Left ventricle myocardium inferior (tissue), 1 donor: ENCODE measurements at places on chromosomes 5 and 9. TPM values are rescaled to one million over a fixed set of nuclear protein-coding genes. Genes with fewer than 3 reads are reported as not detected.

Gene SPATA6L
- total RNA-seq = 0.96 TPM

Gene PCDHA6
- not detected for total RNA-seq

Gene ROPN1L
- 0.38 TPM for total RNA-seq

Gene LIX1
- not detected for total RNA-seq

Gene LECT2
- total RNA-seq = not detected

Gene KCNN2
- total RNA-seq = 7.2 TPM

Gene CENPK
- total RNA-seq = 0.38 TPM

Gene ECM2
- 7.2 TPM for total RNA-seq

Gene PCDHA1
- not detected for total RNA-seq

DNA sequence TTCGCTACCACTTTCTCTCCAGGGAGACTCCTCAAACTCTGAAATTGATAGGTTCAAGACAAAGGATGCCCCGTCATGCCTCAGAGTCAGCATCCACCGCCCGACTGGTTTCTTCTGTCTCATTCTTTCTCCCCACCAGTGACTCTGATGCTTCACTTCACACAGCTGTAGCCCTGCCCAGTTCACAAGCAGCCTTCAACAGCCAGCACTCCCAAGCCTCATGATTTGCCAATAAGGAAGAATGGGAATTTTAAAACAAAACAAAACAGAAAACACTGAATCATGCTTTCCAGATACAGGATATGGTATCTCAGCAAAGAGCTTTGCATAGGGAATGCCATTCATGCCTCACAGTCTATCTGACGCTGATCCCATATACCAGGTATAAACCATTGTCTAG lies 371.2 kb upstream of the RORB start:
- H3K4me1 ChIP-seq = no peaks in the 10 kb centered on the region
- no peak overlapping the region for H3K27ac ChIP-seq
- H3K27me3 ChIP-seq = no peaks in the 10 kb centered on the region
- H3K4me3 ChIP-seq = no peak overlapping the region
- DNase-seq = no peak

DNA sequence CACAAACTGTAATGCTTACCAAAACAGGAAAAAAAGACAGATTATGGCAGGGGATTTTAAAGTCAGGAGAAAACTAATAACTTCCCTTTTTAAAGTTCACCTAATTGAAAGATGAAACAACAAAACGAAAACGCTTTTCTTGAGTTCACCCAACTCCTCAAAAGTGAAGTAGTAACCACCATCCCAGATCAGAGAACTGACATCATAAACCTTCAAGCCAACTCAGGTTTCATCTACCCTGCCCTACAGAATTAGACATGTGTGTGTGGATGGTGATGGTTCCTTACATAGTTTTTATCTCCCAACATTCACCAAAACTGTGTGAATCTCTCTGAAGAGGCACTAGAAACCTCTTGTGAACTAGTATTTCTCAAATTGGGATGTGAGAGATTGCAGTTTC lies 195.2 kb upstream of the PTGER4 start:
- H3K36me3 ChIP-seq = no peaks in the 10 kb centered on the region
- H3K4me3 ChIP-seq = no peak overlapping the region
- DNase-seq = no peak
- no peaks in the 10 kb centered on the region for H3K4me1 ChIP-seq

GRCh38 chr5:176806137-176806536 lies 4.2 kb upstream of the UNC5A start:
- H3K4me3 ChIP-seq = no peak overlapping the region
- DNase-seq = no peak
- H3K27me3 ChIP-seq = peaks cover 89% of the 10 kb centered on the region
- H3K36me3 ChIP-seq = no peaks in the 10 kb centered on the region
- no peak overlapping the region for H3K27ac ChIP-seq

- H3K27ac ChIP-seq = no peak overlapping the region
- H3K4me3 ChIP-seq = no peak overlapping the region
- no peaks in the 10 kb centered on the region for H3K4me1 ChIP-seq
- no peak for DNase-seq
These were observed 208.7 kb upstream of the RAI14 start for GRCh38 chr5:34447424-34447823.

DNA sequence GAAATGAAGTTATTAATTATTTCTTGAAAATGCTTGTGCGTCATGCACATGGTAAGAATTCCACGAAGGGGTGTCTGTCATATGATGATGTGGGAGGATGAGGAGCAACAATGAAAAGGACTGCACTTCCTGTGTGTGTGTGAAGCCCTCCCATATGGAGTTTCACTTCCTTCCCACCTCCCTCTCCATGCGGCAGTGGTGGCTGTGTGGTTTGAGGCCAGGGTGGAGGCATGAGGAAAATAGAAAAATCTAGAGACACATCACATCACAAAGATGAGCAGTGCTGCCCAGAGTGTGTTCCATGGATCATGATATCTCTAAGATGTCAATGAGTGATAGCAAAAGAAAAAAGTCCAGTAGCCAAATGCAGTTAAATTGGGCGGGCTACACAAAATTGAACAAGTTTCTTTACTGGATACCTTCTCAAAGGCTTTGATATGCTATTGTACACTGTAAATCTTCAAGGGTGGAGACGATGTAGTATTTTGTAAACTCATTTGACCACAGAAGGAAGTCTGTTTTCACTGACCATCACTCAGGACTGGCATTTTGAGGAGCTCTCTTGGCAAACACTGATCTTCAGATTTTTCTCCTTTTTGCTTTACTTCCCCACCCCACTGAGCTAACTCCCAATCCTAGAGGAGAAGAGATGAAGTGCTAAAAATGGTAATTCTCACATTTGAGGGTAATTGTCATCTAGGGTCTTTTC lies 55.7 kb upstream of the EQTN start:
- H3K4me3 ChIP-seq = no peak overlapping the region
- DNase-seq = no peak

DNA sequence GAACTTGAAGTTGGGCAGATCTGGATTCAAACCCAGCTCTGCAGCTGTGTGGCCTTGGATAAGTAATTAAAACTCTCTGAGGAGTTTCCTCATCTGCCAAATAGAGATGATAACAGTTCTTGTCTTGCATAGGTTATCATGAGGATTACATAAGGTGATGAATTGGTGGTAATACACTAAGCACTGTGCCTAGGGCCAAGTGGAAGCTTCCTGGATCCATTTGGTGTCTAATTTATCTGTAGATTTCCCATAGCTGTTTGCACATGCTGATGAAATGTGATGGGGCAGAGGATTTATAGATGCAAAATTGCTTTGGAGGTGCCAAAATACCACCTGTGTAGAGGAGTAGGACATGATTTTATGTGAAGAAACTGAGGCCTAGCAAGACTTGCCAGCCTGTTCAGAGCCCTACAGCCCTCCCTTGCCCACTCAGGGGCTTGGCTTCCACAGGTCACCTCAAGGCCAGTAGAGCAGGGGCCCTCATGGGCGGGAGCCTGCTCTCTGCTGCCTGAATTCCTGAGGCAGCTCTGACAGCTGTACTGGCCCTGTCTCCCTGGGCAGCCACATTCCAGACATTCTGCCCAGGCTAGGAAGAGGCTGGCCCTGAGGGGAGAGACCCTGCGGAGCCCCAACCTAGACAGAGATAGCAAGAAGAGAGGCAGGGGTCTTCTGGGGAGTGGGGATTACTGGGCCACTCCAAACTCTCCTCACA lies 5.9 kb upstream of the FAT2 start:
- H3K36me3 ChIP-seq = no peaks in the 10 kb centered on the region
- H3K27me3 ChIP-seq = no peaks in the 10 kb centered on the region
- no peak overlapping the region for H3K4me3 ChIP-seq
- DNase-seq = peak; percentile 20

GRCh38 chr9:123527981-123528380 lies 172.0 kb downstream of the CRB2 start:
- no peak for DNase-seq
- H3K27me3 ChIP-seq = no peaks in the 10 kb centered on the region
- peaks cover 4% of the 10 kb centered on the region for H3K36me3 ChIP-seq
- H3K27ac ChIP-seq = no peak overlapping the region

DNA sequence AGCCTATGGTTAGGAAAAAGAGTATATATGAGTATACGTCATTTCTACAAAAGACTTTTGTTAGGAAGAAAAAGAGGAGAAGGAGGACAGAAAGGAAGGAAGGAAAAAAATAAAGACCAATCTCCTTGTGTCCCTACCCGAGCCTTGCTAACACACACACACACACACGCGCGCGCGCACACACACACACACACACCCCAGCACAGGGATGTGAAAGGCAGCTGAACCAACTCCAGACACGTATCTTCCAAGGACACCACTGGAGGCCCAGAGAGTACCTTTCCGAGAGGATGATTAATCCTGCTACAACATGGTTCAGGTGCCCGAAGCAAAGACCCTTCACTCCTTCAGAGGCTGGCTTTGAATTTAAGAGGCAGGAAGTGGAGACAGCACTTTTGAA lies 56.9 kb upstream of the GALNT10 start:
- DNase-seq = no peak
- H3K4me1 ChIP-seq = peaks cover 27% of the 10 kb centered on the region
- H3K4me3 ChIP-seq = no peak overlapping the region

DNA sequence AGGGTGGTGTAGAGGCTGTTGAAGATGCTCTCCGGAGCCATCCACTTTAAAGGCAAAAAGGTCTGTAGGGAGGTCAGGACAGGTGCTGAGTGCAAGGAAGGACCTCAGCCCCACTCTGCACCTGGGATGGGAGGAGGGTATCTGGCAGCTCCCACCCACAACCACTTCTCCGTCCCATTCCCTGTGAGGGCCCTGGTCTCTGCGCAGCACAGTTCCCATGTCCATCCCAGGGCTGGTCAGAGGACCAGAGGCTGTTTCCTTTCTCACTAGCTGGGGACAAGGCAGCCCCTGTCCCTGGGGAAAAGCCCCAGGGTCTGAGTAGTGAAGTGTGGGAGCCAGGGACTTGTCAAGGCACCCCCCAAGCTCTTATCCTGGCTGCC lies 33.7 kb upstream of the CSF1R start:
- no peak for DNase-seq
- no peak overlapping the region for H3K4me3 ChIP-seq
- no peak overlapping the region for H3K27ac ChIP-seq
- H3K27me3 ChIP-seq = no peaks in the 10 kb centered on the region

DNA sequence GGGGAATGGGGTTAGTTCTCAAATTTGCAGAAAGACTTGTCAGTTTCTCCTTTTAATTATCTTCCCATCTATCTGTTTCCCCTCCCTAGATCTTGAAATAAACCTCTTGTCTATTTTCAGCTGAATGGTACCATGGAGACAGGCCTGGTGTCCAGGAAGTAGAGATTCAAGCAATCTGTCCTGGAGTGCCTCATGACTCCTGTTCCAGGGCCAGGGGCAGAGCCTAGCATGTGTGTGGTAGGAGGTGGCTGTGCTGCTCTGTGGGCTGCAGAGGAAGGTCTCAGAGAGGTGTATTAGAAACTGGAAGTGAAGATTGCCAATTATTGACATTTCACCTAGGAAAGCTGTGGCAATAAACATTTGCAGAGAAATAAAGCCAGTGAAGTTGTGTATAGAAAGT lies 175.8 kb upstream of the ATP10B start:
- H3K36me3 ChIP-seq = no peaks in the 10 kb centered on the region
- DNase-seq = no peak

GRCh38 chr5:127652952-127653611 lies 4.2 kb downstream of the CTXN3 start:
- no peak overlapping the region for H3K4me3 ChIP-seq
- no peak for DNase-seq
- no peak overlapping the region for H3K27ac ChIP-seq
- peaks cover 14% of the 10 kb centered on the region for H3K4me1 ChIP-seq
- H3K36me3 ChIP-seq = no peaks in the 10 kb centered on the region
- H3K27me3 ChIP-seq = no peaks in the 10 kb centered on the region

DNA sequence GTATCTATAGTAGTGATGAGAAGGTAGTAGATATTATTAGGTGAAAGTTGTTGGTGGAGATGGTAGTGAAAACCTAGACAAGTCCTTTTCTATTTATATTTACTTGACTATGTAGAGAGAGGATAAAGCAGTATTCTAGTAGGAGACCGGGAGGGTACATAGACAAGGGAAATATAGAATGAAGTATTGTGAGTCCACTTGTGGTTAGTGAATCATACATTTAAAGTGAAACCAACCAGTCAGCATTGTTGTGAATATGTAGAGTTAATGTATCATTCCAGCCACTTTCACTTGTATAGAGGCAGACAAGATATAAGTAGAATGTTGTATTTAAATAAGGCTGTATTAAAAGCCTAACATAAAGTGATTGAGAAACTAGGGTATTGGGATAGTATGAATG lies 1711.3 kb upstream of the ACO1 start:
- H3K27me3 ChIP-seq = no peaks in the 10 kb centered on the region
- no peak for DNase-seq
- H3K36me3 ChIP-seq = no peaks in the 10 kb centered on the region
- no peak overlapping the region for H3K27ac ChIP-seq
- H3K4me1 ChIP-seq = no peaks in the 10 kb centered on the region
- no peak overlapping the region for H3K4me3 ChIP-seq

DNA sequence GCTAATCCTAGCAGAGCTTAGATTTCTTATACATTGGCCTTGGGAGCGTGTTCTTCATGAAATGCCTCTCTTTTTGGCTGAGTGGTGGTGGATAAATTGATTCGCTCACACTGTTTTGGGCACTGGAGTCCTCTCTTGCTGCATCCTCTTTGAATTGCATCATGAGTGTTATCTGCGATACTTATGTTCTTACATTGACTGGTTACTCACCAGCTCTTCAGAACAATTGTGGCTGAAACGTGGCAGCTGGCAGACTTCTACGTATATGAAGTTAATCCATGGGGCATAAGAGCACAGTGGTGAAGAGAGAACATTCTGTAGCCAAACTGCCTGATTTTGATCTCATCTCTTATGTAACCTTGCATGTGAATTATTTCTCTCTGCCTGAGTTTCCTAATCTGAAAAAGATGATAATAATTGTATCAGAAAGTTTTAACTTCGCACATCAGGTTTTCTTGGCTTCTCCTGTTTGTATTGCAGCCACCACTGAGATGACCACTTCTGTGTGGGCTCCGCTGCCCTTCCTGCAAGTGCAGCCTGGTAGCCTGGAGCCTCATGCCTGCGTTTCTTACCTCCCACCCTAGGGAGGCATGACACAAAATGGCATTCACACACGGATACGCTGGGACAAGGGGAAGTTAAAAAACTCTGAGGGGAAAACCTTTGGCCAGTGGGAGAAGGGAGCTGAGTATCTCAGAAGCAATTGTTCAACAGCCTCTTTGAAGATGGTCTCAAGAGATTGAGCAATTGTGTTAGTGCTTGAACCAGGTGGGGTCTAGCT lies 295.2 kb downstream of the ARHGAP26 start:
- no peaks in the 10 kb centered on the region for H3K27me3 ChIP-seq
- peaks cover 21% of the 10 kb centered on the region for H3K36me3 ChIP-seq
- peak overlapping the region; percentile 86 for H3K27ac ChIP-seq
- H3K4me1 ChIP-seq = peaks cover 72% of the 10 kb centered on the region
- H3K4me3 ChIP-seq = no peak overlapping the region

DNA sequence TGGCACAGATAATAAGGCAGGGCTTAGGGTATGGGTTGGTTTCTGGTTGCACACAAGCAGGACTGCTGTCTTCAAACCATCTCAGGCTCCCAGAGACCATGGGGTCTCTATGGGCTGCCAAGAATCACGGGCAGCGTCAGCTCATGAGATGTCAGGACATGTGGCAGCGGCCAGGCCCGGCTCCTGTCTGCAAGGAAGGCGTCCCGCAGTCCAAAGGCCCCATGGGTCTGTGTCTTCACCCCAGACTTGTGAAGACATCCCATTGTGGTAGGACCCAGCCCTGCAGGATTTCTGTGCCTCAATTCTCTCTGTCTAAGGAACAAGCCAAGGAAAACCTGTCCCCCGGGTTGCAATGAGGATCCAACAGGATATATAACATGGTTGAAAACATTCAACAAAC lies 32.6 kb downstream of the IPPK start:
- no peak for DNase-seq
- no peaks in the 10 kb centered on the region for H3K27me3 ChIP-seq
- H3K4me3 ChIP-seq = no peak overlapping the region
- H3K36me3 ChIP-seq = peaks cover 99% of the 10 kb centered on the region
- no peak overlapping the region for H3K27ac ChIP-seq

GRCh38 chr9:76756941-76757673 lies 7.1 kb upstream of the PCA3 start:
- H3K27me3 ChIP-seq = peaks cover 18% of the 10 kb centered on the region
- no peak overlapping the region for H3K4me3 ChIP-seq
- no peaks in the 10 kb centered on the region for H3K4me1 ChIP-seq
- no peaks in the 10 kb centered on the region for H3K36me3 ChIP-seq
